ENCODE measurements at places on chromosomes 5 and 9.

DNA sequence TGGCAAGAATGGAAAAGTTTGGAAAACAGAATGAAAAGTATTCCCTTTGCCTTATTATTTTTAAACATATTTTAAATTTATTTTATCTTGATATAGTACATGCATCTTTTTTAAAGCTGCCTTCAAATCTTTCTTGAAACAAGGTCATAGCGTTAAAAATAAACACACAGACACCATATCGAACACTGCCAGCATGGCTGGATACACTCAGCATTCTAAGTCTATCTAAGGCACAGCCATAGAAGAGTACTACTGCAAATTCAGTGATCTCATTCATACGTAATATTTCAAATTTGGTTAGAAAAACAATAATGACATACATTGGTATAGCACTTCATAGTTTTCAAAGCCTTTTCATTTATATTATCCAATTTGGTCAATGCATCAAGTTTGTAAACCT lies 57.5 kb downstream of the EPB41L4B start:
- no peak for DNase-seq

DNA sequence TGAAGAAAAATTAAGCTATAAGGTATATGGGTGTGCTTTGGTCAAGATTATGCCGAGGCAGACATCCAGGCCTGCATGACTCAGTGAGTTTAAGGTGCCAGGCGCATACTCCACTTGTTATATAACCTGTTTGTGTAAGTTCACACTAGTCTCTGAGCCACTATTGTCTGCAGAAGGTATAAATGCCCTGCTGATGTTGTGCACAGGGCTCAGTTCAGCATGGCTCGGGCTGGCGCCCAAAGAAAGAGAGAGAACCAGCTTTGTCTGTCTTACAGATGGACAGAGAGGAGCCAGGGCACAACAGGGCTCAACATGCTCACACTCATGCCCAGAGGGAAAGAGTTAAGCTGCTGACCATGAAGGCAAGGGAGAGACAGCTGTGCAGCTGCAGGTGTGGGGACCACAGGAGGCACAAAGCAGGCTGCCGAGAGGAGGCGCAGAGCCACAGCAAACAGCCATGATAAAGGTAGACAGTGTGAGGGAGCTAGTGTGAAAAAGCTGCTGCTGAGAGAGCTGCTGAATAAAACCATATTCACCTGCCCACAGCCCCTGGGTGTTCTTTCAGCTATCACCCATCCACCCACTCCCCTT lies 1587.6 kb upstream of the C9orf72 start:
- DNase-seq, result peak; percentile 44

DNA sequence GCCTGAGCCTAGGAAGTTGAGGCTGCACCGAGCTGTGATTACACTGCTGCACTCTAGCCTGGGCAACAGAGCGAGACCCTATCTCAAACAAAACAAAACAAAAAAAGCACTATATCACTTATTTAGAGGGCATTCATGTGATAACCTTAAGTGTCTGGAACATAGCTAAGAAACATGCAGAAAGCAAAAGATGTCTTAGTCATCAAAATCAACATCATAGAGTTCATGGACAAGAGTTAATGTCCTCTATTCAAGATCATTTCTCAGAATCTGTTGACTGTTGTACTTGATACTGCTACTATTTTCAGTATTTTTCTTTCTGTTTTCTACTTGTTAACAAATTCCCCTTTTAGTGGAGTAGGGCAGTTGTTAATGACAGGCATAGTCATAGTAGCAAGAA lies 25.4 kb downstream of the FSD1L start:
- DNase-seq, result no peak

- no peak for DNase-seq
Measured at GRCh38 chr5:93580927-93581445, at the start of gene NR2F1-AS1. NR2F1-AS1 (minus strand) TSS chr5:93581219.

GRCh38 chr9:84791643-84792042 lies 122.1 kb downstream of the NTRK2 start:
- no peak for DNase-seq

DNA sequence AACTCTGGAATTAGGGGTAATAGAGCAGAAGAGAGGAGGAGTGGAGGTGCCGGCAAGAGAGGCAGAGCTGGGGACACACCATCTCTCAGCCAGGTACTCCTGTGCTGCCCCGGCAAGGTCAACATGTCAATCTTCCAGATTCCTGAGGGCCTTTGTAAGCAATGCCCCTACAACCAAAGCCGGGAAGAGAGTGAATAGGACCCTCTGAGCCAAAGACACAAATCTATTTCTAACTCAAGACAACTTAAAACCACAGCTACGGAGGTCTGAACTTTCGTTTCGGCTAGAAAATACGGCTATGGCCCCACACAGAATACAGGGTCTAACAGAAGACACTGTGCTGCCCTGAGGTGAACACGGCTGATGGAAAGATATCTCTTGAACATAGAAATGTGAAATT lies 66.6 kb downstream of the SERINC5 start:
- no peak for DNase-seq

DNA sequence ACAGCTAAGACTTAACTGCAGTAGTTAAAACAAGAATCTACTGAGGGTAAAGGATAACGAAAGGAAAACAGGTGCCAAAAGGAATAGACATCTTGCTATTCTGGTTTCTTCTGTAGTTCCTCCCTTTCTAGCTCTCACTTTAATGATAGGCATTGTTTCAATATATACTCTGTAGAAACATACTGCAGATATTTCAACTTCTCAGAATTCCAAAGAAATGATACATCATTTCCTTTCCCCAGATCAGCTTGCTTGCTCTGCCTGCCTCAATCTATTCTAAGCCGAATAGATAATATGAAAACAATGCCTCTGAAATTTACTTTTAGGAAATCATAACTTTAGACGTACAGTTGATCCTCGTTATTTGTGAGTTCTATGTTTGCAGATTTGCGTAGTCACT lies 46.3 kb downstream of the ACO1 start:
- DNase-seq, result no peak

DNA sequence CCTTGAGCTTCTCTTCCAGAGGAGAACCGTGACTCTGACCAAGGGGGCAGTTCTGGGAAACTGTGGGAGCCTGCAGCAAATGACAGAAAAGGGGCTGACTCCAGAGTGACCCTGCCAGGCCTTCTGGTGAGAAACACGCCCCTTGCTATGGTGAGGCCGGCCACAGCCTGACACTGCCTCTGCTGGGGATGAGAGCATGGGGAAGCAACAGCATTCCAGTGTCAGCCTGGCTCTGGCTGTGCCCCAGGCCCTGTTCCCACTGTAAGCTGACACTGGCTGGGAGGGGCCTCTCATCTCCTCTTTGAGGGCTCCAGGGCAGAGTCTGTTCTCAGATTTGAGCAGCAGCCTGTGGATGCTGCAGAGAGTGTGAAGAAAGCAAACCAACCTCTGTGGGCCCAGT lies 180.0 kb upstream of the IL12B start:
- DNase-seq, result peak; percentile 93

- no peak for DNase-seq
Measured at GRCh38 chr9:21549890-21550289, 67.8 kb upstream of the IFNE start.

GRCh38 chr5:172411484-172412072 lies 42.7 kb downstream of the SH3PXD2B start:
- DNase-seq, result no peak

GRCh38 chr5:86986837-86987236 lies 280.8 kb upstream of the RASA1 start:
- no peak for DNase-seq

GRCh38 chr5:92795633-92796032 lies 785.4 kb downstream of the NR2F1-AS1 start:
- no peak for DNase-seq

- no peak for DNase-seq
Measured at GRCh38 chr5:147515269-147515668, 5.4 kb upstream of the DPYSL3 start.

GRCh38 chr5:102765350-102765749 lies 10.2 kb downstream of the PAM start:
- no peak for DNase-seq

- DNase-seq, result no peak
Measured at GRCh38 chr9:71910650-71911060, 338 bp downstream of the ABHD17B start.

DNA sequence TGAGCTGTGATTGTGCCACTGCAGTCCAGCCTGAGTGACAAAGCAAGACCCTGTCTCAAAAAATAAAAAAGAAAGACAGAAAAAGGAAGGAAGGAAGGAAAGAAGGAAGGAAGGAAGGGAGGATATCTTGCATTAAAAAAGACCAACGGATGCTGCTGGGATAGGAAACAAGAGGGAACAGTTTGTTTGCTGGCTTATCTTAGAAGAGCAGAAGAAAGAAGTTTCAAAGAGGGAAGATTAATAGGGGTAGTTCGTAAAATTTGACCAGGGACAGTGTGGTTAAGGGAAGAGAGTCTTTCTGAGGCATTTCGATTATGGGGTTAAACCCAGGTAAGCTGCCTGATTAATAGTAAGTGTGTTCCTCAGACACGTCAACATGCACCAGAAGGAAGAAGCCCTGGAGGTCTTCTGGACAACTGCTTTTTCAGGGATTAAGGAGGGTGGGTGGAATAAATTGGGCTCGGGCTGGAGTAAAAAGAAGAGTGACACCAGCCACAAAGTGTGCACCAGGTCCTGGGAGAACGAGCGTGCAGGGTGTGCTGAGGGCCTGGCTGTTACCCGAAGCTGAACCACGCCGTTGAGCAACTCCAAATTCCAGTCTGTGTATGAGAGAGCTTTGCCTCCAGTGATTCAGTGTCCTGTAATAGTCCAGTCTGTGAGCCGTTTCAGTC lies 24.8 kb downstream of the FYB1 start:
- no peak for DNase-seq

DNA sequence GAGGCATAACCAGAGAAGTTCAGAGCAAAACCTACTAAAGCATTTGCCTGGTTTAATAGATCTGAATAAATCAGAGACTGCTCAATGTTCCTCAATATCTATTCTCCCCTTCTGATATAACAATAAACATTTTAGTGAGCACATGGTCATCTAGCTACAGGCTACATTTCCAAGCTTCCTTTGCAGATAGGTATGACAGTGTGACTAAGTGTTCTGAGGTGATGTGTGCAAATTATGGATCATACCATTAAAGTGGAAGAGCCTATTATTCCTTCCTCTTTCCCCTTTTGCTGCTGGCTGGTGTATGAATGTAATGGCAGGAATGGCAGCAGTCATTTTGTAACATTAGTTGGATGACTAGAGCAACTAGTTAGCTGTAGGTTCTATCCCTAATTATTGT lies 285.8 kb upstream of the RASA1 start:
- no peak for DNase-seq

- DNase-seq, result no peak
Measured at GRCh38 chr9:87389936-87390335, 107.7 kb upstream of the DAPK1 start.

DNA sequence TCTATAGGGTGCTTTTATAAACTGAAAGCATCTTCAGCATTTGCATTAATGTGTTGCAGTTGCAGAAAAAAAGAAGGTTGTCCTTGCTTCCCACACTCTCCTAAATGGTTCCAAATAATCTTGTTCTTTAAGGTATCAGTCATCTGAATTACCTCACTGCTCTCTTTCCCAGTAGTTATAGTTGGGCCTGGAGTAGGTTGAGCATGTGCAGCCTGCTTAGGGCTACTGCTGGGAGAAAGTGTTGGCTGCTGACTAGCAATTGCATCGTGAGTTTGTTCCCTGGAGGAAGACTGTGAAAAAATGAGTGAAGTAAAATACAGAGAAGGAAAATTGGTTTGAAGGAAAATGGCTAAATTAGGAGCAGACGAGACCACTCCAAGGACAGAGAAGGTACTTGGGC lies 74.5 kb downstream of the PRR16 start:
- DNase-seq, result no peak

DNA sequence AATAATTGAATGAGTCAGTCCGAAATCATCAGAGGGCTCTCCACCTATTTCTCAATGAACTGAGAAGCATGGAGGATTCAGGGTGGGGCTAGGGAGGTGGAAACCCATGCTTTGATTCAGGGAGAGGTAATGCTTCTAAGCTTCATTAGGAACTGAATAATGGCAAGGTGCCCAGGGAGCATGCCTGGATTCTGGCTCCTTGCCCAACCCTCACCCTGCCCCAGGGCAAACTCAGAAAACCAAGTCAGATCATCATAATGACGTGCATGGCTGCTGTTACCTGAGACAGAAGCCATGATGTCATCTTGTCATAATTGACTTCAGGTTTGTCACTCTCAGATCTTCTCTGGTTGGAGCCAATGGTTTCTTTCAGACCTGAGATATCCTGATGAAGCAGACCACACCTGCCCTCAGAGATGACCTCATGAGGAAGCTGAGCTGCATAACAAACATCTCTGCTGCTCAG lies 199.6 kb downstream of the SYK start:
- DNase-seq, result no peak

DNA sequence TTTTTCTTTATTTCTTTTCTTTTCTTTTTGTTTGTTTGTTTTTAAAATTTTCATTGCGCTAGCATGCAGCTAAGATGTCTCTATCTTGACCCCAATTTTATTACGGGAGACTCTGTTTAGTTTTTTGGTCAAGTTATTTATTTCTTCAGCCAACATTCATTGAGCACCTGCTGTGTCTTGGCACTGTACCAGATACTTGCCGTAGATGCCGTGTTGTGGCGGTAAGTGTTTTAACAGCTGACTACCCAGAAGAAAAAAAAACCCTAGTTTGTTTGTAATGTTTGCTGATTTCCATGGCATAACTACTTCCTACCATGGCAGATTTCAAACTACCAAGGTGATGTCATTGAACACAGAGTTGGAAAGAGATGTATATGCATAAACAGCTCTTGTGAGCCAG lies 65.0 kb downstream of the UGCG start:
- DNase-seq, result no peak

- no peak for DNase-seq
Measured at GRCh38 chr5:115599502-115599901, 2.8 kb downstream of the TICAM2 start.

Data from H9 (cell line).